Stimulated activated CD8-positive, alpha-beta memory T cell treated with anti-CD3 and anti-CD28 coated beads, Interleukin-4, amount 100 ng/mL, for 1 hour (primary cell): ENCODE measurements at places on chromosomes 7 and 10.

DNA sequence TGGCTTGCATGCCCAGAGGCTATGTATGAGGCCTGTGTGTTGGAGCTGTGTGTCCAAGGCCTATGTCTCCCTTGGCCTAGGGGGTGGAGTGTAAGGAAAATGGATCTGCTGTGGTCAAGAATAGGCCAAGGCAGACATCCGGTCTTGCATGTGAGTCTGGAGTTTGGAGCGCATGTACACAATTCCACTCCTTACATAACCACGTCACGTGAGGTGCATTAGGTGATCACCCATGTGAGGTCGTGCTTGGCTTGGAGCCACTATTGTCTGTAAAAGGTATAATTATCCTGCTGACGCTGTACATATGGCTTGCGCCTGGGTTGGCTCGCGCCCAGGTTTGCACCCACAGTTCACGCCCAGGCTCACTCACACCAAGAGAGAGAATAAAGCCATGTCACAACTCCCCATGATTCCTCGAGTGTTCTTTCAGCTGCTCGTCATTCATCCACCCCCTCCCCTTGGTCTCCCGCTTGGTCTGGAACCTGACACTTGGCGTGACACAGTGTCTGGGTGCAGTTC is 105.5 kb downstream of the BICC1 start:
- DNase-seq = no peak

DNA sequence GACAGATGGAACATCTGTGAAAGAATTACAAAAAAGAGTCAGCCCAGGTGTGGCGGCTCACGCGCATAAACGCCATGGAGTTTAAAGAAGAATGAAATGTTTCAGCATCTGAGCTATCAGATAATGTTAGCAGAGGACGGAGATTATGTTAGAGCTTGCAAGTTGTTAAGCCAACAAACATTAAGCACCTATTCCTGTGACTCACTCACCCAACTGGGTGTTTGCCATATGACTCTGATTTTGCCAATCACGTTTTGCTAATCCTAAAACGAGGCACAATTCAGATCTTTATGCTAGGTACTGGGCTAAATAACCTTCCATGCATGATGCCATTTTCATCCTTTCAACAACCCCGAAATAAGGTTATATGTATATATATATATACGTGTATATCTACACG is 29.0 kb upstream of the CCNY start:
- DNase-seq = no peak

DNA sequence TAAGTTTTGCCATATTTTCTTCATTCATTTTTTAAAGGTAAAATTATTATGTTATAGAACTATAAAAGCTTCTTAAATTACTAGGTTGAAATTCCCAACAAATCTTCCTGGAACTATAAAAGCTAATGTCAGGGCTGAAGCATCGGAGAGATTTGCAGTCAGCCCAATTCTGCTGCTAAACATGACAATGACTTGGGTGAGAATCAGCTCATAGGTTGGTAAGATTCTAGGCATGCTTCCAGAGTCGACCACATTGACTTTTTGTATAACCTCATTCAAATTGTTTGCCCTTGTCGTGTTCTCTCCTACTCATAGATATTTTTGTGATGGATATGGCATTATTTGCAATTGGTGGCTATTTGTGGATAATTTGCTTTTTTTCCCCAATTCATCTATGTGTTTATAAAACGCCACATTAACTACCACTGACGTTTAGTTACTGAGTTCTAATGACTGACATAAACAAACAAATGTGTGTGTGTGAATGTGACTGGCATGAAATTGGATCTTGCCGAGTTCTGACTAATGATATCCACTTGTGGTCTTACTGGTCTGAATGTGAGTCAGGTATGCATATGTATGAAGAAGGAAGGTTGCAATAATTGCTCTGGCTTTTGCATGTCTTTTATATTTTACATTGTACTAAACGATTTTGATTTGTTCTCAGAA is 579.8 kb downstream of the PARD3 start:
- DNase-seq = no peak

DNA sequence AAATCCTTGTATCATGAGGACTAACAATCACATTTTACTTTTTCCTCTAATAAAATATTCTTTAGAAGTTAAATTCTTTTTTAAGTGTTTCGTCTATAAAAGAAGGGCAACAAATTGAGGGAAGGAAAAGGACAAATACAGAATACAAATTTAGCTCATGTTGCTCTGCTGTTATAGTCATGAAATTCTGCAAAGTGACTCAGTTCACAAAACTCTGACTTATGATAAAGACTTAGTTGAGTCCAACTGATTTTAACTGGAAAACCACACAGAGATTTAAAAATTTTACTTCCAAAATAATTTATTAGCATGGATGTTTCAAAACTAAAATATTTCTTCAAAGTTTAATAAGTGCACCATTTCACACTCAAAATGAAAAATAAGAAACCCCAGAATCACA is 75.0 kb upstream of the GPR22 start:
- no peak for DNase-seq

- no peak for DNase-seq
Observed at GRCh38 chr7:50685135-50686065, 97.3 kb downstream of the GRB10 start.

DNA sequence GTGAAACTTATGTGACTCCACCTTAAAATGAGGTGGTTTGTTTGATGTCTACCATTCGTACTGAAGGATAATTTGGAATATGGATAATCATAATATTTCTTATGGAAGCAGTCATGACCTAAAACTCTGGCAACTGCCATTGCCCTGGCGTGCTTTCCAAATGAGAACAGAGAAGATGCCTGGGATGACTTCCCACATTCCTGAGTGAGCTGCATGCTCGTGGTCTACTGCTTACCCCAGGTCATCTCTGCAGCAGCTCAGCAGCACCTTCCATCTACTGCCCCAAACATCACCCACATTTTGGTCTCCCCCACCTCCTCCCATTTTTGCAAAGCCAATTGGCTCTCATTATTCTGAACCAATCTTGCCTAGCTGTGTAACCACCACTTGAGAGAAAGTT is 40.1 kb downstream of the LYZL1 start:
- DNase-seq = no peak

DNA sequence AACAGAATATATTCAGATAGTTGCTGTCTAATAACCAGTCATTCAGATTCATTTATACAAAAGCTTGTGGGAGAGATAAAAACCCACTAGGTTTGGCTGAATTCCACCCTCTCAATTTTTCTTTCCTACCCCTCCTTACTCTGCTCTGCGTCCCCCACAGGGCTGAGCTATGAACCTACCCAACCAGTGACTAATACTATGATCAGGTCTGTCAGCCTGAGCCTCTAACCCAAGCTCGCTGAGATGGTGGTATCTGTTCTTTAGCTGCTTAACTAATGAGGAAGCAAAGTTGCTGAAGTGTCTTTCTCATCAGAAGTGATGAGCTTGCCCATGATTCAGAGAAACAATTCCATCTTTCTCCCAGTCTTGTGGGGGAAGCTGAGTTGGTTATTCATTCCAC is 248.7 kb upstream of the GPR26 start:
- no peak for DNase-seq
